ENCODE measurements at places on chromosomes 16 and 17.

DNA sequence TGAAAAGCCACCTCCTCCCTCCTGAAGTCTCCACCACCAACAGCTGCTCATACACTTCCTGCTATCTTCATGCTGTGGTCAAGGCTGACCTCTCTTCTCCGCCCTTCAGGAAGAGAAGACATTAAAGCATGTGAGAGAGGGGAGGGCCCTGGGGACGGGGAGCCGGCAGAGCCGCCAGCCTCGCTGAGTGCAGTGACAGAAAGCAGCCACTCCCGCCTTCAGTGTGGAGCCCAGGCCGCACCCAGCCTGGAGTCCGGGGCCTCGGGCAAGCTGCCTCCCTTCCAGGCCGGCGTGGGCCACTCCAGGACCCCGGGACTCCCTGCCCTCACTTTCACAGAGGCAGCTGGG lies 94.7 kb upstream of the TNRC6C start:
- DNase-seq: no peak

DNA sequence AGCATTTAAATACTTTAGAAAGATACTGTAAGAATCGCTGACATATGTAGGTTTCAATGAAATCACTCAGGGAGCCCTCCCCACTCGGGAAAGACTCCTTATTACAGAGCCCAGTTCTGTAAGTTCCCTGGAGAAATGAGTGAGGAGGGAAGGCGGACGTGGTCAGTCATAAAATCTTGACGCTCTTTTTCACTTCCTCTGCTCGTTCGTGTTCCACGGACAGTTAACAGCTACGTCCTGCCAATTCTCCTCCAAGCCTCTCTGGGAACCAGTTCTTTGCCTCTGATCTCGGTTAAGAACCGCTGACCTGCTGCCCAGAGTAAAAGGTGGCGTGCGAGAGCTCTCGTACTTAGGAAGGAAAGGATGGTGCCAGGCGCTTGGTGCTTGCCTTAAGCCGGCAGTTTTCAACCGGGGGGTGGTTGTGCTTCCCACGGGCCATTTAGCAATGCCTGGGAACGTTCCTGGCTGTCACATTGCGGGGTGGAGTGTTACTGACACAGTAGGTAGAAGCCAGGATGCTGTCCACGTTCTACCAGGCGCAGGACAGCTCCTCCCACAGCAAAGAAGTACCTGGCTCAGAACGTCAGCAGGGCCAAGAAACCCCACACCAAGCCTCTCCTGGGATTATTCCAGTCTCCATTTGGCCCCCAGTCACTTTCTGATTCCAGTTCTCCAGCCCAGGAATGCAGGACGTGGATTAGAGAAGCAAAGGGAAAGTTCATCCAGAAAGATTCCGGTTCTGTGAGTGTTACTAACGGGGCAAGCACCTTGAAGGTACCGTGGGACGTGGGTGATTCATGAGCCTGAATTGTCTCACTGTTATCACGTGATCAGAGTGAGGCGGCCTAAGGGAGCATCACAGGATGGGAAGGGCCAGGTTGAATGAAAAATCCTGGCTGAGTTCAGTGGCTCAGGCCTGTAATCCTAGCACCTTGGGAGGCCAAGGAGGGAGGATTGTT lies 87.7 kb downstream of the MRM3 start:
- no peak for DNase-seq

GRCh38 chr17:51014129-51014528 lies 106.5 kb downstream of the SPAG9 start:
- no peak for DNase-seq

DNA sequence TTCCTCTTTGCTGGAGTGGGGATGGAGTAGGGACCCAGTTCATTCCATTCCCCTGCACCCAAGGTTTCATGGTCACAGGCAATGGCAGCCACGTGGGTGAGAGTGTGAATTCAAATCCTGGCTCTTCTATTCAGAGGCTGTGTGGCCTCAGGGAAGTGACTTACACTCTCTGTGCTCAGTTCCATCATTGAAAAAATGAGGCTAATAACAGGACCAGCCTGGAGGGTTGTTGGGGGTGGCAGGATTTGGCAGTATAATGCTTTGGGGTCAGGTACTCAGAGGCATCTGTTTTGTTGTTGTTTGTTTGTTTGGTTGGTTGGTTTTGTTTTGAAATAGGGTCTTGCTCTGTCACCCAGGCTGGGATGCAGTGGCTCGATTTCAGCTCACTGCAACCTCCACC lies 2.2 kb upstream of the CRISPLD2 start:
- DNase-seq: no peak
